CD4-positive, alpha-beta T cell (primary cell): ENCODE measurements at places on chromosomes 4 and X.

DNA sequence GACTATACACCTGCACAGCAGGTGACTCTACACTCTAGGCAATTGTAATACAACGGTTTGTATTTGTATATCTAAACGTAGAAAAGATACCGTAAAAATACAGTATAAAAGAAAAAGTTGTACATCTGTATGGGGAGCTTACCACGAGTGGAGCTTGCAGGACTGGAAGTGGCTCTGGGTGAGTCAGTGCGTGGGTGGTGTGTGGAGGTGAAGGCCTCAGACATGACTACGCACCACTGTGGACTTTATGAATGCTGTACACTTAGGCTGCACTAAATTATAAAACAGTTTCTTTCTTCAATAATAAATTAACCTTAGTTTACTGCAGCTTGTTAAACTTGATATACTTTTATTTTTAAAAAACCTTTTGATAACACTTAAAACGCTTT is 85.0 kb upstream of the FAT1 start:
- no peaks in the 10 kb centered on the region for H3K4me1 ChIP-seq
- H3K27ac ChIP-seq = no peak overlapping the region
- no peak overlapping the region for H3K4me3 ChIP-seq
- DNase-seq = no peak
- no peaks in the 10 kb centered on the region for H3K27me3 ChIP-seq
- H3K36me3 ChIP-seq = no peaks in the 10 kb centered on the region

- peak; percentile 65 for DNase-seq
- H3K27me3 ChIP-seq = no peaks in the 10 kb centered on the region
- peaks cover 2% of the 10 kb centered on the region for H3K4me1 ChIP-seq
- no peak overlapping the region for H3K4me3 ChIP-seq
- no peaks in the 10 kb centered on the region for H3K36me3 ChIP-seq
- H3K27ac ChIP-seq = no peak overlapping the region
Observed at GRCh38 chr4:74632634-74633033, 161.7 kb downstream of the BTC start.

DNA sequence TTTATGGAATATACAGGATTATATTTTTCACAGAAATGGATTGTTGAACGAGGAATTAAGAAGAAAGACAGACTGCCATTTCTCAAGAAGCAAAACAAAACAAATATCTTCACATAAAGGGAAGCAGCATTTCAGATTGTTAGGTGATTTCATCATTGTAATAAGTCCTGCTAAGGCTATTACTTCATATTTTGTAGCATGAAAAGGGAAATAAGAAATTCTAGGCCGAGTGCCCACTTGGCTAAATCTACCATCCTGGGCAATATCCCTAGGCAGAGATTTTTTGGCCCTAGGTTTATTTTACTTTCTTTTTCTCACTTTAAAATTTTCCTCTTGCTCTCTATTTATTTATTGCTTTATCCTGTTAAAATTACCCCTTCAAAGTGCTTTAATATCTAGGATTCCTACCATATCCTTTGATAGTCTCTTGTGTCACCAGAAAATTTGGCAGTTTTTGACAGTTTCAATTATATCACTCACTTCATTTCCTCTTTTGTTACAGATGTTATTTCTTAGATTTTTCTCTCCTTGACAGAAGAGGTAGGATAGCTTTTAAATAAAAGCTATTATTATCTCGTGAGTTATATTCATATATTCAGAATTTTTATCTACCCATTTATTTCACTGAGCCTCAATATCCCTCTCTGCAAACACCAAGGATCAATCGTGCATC is 142.3 kb downstream of the PDGFC start:
- H3K27me3 ChIP-seq = no peaks in the 10 kb centered on the region
- DNase-seq = no peak
- no peaks in the 10 kb centered on the region for H3K36me3 ChIP-seq
- no peak overlapping the region for H3K4me3 ChIP-seq
- H3K4me1 ChIP-seq = no peaks in the 10 kb centered on the region

DNA sequence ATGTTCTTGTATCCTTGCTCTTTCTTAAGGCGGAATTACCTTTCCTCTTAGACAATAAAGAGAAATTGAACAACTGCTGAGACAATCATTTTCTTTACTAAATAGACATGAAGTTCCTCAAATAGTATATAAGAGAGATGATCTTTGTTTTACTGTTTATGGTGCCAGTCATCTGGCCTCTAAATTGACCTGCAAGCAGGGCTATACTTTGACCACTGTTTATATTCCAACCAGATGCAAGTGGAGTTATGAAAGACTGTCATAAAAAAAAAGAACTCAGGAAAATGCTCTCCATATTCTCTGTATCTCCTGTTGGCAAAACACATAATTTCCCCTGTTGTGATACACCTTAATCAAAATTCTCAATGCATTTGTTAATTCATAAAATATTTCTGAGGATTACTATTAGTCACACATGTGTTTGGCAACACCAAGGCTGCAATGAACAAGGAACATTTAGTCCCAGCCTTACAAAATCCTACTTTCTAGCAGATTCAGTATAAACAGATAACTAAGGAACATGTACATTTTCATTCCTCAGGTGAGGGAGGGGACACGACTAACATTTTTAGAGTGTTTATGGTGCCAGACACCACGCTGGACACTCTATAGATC is 562.3 kb downstream of the KCNIP4 start:
- H3K4me1 ChIP-seq = no peaks in the 10 kb centered on the region
- H3K27me3 ChIP-seq = no peaks in the 10 kb centered on the region
- DNase-seq = no peak
- no peaks in the 10 kb centered on the region for H3K36me3 ChIP-seq

- no peak for DNase-seq
- H3K4me1 ChIP-seq = peaks cover 7% of the 10 kb centered on the region
- no peaks in the 10 kb centered on the region for H3K27me3 ChIP-seq
- no peaks in the 10 kb centered on the region for H3K36me3 ChIP-seq
- H3K27ac ChIP-seq = peak overlapping the region; percentile 41
- H3K4me3 ChIP-seq = no peak overlapping the region
Observed at GRCh38 chr4:40576651-40577480, 52.8 kb downstream of the RBM47 start.

GRCh38 chr4:76782837-76783236 is 115.1 kb downstream of the SOWAHB start:
- DNase-seq = no peak
- H3K4me3 ChIP-seq = no peak overlapping the region
- H3K4me1 ChIP-seq = no peaks in the 10 kb centered on the region
- no peaks in the 10 kb centered on the region for H3K36me3 ChIP-seq
- H3K27ac ChIP-seq = no peak overlapping the region

DNA sequence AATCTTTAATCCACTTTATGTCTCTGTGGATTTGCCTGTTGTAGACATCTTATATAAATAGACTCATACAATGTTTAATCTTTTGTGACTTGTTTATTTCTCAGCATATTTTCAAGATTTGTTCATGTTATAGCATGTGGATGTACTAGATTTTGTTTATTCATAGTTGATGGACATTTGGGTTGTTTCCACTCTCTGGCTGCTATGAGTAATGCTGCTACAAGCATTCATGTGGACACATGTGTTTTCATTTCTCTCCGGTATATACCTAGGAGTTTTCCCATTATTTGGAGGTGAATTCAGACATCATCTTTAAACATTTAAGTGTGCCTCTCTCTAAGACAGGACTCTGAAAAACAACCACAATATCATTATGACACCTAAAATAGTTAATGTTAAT is 2.3 kb downstream of the IKBKG start:
- no peak overlapping the region for H3K4me3 ChIP-seq
- peaks cover 55% of the 10 kb centered on the region for H3K4me1 ChIP-seq
- peaks cover 24% of the 10 kb centered on the region for H3K36me3 ChIP-seq
- no peak overlapping the region for H3K27ac ChIP-seq
- DNase-seq = no peak

GRCh38 chr4:78585633-78586032 is 34.1 kb downstream of the ANXA3 start:
- no peak overlapping the region for H3K4me3 ChIP-seq
- DNase-seq = no peak
- no peaks in the 10 kb centered on the region for H3K27me3 ChIP-seq
- no peak overlapping the region for H3K27ac ChIP-seq
- no peaks in the 10 kb centered on the region for H3K4me1 ChIP-seq

- no peaks in the 10 kb centered on the region for H3K36me3 ChIP-seq
- peaks cover 6% of the 10 kb centered on the region for H3K27me3 ChIP-seq
- no peak overlapping the region for H3K27ac ChIP-seq
- no peak for DNase-seq
Observed at GRCh38 chr4:155966171-155966570, 12.5 kb upstream of the CTSO start.

DNA sequence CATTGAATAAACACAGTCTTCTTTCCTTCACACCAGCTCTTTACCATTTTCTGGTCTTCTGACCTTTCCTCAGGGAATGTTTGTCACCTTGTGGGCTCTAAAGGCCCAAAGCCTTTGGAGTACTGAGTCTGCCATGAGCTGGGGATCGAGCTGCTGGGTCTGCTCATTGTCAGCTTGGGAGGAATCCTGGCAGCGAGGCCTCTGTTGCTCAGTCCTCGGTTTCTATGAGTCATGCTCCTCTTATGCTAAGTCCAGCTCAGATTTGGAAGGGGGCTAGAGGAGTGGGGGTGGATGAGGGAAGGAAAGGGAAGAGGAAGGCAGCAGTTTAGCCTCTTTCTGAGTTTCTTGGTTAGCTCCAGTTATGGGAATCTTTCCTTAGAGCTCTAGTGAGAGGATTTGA is 31.1 kb downstream of the NHSL2 start:
- H3K4me1 ChIP-seq = no peaks in the 10 kb centered on the region
- no peak overlapping the region for H3K4me3 ChIP-seq
- H3K36me3 ChIP-seq = no peaks in the 10 kb centered on the region
- DNase-seq = no peak
- H3K27ac ChIP-seq = no peak overlapping the region

GRCh38 chr4:89528526-89529133 is 221.0 kb upstream of the GPRIN3 start:
- no peaks in the 10 kb centered on the region for H3K36me3 ChIP-seq
- H3K27ac ChIP-seq = no peak overlapping the region
- DNase-seq = no peak
- no peak overlapping the region for H3K4me3 ChIP-seq

DNA sequence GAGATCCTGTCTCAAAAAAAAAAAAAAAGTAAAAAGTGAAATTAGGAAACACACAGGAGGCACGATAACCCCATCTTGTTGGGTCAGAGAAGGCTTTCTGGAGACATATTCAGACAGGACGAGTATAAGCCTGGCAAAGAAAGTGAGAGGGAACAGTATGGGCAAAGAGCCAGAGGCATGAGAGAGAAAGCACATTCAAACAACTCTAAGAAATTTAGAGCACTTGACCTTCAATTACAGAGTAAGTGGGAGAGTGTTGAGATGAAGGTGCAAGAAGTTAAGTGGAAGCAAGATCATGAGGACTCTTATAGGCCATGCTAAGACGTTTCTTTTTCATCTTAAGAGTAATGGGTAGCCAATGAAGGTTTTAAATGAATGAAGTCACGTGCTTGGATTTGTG is 70.4 kb downstream of the ELOVL6 start:
- no peak overlapping the region for H3K27ac ChIP-seq
- H3K27me3 ChIP-seq = no peaks in the 10 kb centered on the region

DNA sequence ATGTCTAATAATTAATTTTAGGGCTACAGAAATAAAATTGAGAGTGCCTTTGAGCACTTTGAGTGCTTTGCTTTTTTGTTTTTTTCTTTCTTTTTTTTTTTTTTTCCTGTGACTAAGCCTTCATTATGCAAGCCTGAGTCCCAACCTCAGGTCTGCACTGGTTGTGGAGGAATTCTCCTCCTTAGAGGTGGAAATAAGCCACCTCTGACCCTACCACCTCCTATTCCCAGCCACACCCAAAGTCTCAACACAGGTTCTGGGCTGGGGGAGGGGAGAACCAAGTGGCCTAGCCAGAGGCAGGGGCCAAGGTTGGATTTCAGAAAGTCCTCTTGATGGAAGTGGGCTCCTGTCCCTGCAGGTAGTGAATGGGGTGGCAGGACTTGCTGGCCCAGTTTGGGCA is 180.2 kb downstream of the ARAP2 start:
- H3K27ac ChIP-seq = no peak overlapping the region
- no peak for DNase-seq
- no peak overlapping the region for H3K4me3 ChIP-seq
- H3K36me3 ChIP-seq = peaks cover 23% of the 10 kb centered on the region

DNA sequence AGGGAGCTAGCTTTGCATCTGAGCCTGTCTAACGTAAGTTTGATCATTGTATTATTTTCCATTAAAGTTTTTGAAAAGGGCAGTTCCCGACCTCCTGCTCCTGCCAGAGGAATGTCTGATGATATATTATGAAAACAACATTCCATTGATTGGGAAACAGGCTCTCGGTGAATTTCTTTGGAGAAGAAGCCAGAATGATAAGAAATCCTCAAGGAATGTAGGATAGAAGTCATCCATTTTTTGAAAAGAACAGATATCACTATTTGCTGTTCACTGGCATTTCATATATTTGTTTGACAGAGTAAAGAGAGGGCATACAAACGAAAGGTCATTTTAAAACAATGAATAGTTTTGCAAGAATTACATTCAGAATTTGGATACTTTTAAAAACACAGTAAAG is 781.0 kb upstream of the HTR2C start:
- no peaks in the 10 kb centered on the region for H3K36me3 ChIP-seq
- no peak overlapping the region for H3K27ac ChIP-seq
- DNase-seq = no peak
- no peaks in the 10 kb centered on the region for H3K27me3 ChIP-seq
- H3K4me1 ChIP-seq = no peaks in the 10 kb centered on the region

GRCh38 chr4:74772106-74772505 is 22.2 kb downstream of the BTC start:
- H3K4me1 ChIP-seq = no peaks in the 10 kb centered on the region
- no peaks in the 10 kb centered on the region for H3K27me3 ChIP-seq
- no peak for DNase-seq
- no peak overlapping the region for H3K27ac ChIP-seq

DNA sequence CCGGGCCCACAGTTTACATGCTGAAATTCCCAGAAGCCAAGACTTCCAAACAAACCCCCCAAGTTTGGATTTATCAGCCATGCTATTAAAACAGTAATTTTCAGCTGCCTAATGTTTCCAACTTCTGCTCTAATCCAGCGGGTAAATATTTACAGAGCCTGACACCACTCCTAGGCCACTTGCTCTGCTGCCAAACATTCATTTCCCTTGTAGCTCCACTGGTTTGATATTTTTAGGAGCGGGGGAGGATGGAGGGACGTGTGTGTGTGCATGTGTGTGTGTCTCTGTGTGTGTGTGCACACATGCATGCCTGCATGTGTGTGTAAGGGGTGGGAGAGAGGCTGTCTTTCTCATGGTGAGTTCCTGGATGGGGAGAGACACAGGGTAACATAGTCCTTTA is 115.7 kb upstream of the PJA1 start:
- no peaks in the 10 kb centered on the region for H3K27me3 ChIP-seq
- H3K27ac ChIP-seq = no peak overlapping the region
- H3K36me3 ChIP-seq = no peaks in the 10 kb centered on the region
- no peak for DNase-seq
